Activated naive CD8-positive, alpha-beta T cell treated with anti-CD3 and anti-CD28 coated beads, Interleukin-2, amount 50 U/mL, for 24 hours (primary cell): ENCODE measurements at places on chromosomes 4 and X.

- DNase-seq, result no peak
Measured at GRCh38 chrX:101999644-102000539, 68.1 kb upstream of the ZMAT1 start.

- no peak for DNase-seq
Measured at GRCh38 chr4:106114270-106114669, 201.7 kb downstream of the TBCK start.

DNA sequence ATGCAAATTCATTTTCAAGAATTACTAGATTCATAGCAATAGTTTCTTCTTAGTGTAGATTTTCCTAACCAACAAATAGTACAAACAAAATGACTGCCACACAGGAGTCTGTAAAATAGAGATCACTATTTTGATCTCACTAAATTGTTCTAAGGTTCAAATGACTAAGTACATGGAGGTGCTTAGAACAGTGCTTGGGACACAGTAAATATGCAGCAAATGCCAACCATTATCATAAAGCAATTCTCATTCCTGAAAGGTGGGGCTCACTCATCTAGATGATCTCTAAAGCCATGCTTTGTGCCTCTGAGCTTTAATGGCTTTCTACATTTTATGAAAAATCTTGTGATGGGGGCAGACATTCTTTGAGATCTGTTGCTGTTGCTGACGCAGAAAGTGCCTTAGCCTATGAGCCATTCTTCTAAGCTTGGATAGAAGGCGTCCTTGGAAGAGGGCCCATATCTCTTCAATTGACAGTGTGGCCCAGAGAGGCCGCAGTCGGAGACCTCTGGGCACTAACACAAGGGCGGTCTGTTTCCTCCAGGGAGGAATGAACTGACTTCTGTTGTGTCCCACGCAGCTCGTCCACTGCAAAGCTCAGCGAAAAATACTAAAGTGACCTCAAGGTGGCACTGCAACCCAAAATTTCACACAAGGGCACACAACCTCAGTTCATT is 23.5 kb downstream of the TLR10 start:
- peak; percentile 68 for DNase-seq

- DNase-seq, result no peak
Measured at GRCh38 chr4:185840953-185841352, 29.0 kb upstream of the SORBS2 start.

- DNase-seq, result no peak
Measured at GRCh38 chr4:146981651-146982050, 36.0 kb upstream of the TTC29 start.

DNA sequence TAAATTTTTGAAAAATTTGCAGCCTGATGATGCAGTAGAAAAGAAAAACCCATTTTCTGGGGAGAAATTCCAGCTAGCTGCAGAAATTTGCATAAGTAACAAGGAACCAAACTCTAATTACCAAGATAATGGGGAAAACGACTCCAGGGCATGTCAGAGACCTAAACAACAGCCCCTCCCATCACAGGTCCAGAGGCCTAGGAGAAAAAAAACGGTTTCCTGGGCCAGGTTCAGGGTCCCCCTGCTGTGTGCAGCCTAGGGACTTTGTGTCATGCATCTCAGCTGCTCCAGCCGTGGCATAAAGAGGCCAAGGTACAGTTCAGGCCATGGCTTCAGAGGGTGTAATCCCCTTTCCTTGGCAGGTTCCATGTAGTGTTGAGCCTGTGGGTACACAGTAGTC is 733.7 kb upstream of the CT83 start:
- DNase-seq, result no peak

- DNase-seq, result no peak
Measured at GRCh38 chr4:72031868-72032608, at the start of gene NPFFR2. Gene NPFFR2, plus strand, starts transcription at chr4:72032000. Its CDS starts 96,592 bp downstream, at chr4:72128592.
